Stimulated activated CD8-positive, alpha-beta memory T cell treated with anti-CD3 and anti-CD28 coated beads, Interleukin-4, amount 100 ng/mL, for 4 hours (primary cell): ENCODE measurements at places on chromosomes 2 and 18.

DNA sequence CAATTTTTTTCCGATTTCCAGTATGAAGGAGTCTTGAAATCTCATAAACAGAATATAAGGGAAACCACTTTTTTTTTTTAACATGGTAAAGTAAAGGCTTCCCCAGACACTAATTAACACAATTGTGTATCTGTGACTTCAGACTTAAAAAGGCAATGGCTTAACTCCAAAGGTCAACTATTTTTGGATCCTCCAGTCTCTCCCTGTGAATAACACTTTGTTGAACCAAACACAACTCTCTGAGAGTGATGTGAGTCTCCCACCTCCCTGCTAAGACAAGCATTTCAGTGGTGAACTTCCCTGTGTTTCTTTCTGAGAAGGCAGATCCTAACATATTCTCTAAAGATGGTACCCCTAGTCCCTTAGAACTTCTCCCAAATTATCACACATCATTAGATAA, 219.6 kb upstream of the RBBP8 start:
- DNase-seq: no peak

GRCh38 chr2:67453310-67453709, 56.2 kb downstream of the ETAA1 start:
- no peak for DNase-seq

- DNase-seq: no peak
Measured at GRCh38 chr18:9716780-9717563, 8.9 kb downstream of the RAB31 start.

DNA sequence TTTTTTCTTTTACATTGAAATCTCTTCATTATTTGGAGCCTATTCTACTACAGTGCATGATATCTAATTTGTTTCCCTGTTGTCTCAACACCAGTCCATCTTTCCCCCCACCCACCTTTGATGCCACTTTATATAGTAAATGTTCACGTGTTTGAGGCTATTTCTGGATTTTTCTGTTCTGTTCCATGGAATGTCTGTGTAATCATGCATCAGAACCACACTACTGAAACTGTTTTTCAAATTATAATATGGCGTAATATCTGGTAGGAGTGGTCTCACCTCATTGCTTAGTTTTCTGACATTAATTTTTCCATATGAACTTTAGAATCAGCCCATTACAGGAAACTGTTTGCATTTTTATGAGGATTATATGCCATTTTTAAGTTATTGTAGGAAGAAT, 19.1 kb upstream of the NARS1 start:
- DNase-seq: no peak

- no peak for DNase-seq
Measured at GRCh38 chr2:197124639-197125390, 185.8 kb downstream of the ANKRD44 start.

GRCh38 chr2:20585710-20586594, 64.9 kb downstream of the HS1BP3 start:
- no peak for DNase-seq

- no peak for DNase-seq
Measured at GRCh38 chr2:241179899-241180298, 8.6 kb upstream of the ANO7 start.

DNA sequence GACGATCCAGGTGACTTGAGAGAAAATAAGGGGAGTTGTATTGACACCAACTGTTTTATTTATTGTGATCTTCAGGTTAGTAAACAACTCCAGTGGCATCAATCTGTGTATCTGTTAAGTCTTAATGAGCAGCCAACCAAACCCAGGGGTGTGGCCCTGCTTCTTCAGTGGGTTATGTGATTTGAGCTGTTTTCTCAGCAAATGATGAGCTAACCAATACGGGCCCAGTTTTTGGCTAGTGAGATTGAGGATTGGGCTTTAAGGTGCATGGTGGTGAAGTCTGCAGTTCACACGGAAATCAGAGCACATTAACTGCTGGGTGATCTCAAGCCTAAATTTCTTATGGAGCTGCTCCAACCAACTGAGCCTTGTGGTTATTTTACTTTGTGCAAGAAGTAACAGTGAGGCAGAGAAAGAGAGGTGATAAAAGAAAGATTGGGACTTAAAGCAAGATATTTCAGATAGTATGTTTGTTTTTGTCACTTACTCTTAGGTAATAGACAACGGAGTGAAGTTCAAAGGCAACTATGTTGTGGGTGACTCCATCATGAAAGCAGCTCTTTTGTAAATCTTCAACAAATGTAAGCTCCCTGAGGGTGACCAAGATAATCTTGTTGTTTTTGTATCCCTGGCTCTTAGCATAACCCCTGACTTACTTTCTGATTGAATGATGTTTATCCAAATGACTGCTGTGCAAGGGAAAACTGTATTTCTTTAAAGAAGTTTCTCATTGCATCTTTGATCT, 2.4 kb downstream of the MTCL1 start:
- no peak for DNase-seq

- no peak for DNase-seq
Measured at GRCh38 chr2:218828477-218828778, 3.2 kb downstream of the PRKAG3 start.

GRCh38 chr2:191051825-191052778, 38.1 kb upstream of the STAT1 start:
- no peak for DNase-seq

- no peak for DNase-seq
Measured at GRCh38 chr2:100924122-100924519, 78.0 kb upstream of the RPL31 start.

- DNase-seq: no peak
Measured at GRCh38 chr2:208024091-208024490, 1.2 kb downstream of the PLEKHM3 start.

GRCh38 chr2:195316486-195316885, 340.5 kb upstream of the SLC39A10 start:
- no peak for DNase-seq

- no peak for DNase-seq
Measured at GRCh38 chr2:5673145-5674025, 18.8 kb upstream of the SOX11 start.

DNA sequence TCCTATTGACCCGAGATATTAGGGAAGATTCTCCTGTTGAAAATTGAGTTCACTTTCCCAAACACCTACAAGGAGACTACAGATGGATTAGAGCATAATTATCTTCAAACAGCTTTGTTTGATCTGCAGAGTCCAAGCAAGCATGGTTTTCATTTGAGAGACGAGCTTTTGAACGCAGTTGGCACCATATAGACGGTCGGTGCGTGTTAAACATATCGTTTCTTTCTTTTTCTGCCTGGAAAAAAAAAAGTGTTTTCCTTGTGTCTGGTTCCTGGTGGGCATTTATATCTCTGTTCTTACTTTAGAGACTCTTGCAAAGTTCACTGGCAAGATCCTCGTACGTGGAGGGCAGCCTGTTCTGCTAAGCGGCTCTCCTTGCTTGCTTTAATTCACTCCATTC, 248.9 kb downstream of the TMEM182 start:
- DNase-seq: no peak

- DNase-seq: no peak
Measured at GRCh38 chr2:119550856-119551255, 6.6 kb downstream of the CFAP221 start.

DNA sequence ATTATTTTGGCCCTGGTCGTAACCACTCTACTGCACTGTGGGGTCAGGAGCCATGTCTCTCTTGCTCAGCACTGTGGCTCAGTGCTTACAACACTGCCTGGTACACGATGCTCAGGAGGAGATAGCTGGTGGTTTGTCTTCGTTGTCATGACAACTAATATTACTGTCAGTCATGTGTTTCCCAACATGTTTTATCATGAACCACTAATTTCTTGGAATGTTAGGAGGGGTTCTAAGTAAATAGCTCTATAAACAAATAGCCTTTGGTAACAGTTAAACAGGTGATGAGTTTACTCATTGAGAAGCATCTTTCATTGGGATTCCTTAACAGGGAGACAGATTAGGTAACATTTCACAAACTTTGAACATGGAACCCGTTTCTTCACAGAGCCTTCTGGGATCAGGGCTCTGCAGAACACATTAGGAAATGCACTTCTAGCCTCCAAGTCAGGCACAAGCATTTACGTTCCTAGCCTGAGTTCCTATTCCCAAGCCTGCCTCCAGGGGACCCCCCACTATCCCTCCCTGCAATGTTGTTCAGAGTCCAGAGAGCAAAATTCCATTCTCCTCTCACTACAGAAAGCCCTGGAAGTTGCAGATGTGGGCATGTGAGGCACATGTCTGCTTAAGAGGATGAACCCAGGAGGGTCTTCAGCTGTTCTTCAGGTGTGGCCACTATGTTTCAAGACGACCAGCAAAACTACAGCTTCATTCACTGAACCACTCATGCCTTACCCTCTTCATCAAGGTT, 6.4 kb upstream of the RBM44 start:
- DNase-seq: no peak

- DNase-seq: no peak
Measured at GRCh38 chr2:218722419-218722818, 11.8 kb downstream of the TTLL4 start.

- no peak for DNase-seq
Measured at GRCh38 chr2:64629875-64630274, 23.8 kb downstream of the SERTAD2 start.

DNA sequence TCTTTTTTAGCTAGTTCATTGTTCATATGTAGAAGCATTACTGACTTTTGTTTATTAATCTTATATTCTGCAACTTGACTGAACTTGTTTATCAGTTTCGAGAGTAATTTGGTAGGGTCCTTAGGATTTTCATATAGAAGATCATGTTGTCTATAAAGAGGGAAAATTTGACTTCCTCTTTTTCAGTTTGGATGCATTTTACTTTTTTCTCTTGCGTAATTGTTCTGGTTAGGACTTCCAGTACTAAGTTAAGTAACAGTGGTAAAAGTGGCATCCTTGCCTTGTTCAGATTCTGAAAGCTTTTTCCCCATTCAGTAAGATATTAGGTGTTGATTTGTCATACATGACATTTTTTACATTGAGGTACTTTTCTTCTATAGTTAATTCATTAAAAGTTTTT, 726.0 kb downstream of the KCNJ3 start:
- DNase-seq: no peak

- DNase-seq: no peak
Measured at GRCh38 chr2:128736046-128736688, 417.5 kb upstream of the HS6ST1 start.

DNA sequence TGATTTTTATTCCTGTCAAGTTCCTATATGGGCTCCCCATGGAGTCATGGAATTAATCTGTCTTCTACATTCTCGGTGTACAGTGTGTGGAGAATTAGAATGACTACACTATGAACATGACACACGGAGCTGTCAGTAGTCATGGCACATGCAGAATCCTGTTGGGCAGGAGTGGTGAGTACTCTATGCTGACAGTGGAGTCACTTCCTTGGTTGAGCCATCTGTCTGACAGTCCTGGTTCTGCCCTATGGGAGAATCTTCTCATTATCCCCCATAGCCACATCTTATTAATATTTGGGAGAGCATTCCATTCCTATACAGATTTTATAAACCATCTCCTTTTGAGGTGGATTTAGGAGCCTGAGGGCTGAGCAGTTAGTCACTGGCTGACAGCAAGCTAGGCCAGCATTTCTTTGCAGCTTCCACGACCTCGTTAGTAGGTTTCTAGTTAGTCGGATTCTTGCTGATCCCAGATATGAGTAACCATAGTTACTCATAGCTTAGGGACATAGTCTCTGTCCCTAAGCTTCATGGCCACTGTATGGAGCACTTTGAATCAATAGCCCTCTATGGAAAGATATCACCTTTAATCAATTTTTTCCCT, 90.6 kb downstream of the MDH1 start:
- DNase-seq: no peak

DNA sequence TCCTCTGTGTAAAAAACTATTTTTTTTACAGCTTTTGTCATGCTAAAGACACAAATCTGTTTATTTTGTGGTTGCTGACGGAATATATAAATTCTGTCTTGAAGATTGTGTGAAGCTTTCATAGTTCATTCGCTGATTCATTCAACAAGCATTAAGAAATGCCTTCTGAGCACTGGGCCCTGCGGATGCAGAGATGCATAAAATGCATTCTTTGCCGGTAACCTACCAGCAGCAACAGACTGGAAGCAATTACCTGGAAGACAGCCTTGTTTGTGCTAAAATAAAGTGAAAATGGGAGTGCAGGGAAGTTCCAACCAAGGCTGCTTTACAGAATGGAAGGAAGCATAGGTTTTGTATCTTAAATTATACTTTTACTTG, 119.7 kb downstream of the PMAIP1 start:
- DNase-seq: no peak

DNA sequence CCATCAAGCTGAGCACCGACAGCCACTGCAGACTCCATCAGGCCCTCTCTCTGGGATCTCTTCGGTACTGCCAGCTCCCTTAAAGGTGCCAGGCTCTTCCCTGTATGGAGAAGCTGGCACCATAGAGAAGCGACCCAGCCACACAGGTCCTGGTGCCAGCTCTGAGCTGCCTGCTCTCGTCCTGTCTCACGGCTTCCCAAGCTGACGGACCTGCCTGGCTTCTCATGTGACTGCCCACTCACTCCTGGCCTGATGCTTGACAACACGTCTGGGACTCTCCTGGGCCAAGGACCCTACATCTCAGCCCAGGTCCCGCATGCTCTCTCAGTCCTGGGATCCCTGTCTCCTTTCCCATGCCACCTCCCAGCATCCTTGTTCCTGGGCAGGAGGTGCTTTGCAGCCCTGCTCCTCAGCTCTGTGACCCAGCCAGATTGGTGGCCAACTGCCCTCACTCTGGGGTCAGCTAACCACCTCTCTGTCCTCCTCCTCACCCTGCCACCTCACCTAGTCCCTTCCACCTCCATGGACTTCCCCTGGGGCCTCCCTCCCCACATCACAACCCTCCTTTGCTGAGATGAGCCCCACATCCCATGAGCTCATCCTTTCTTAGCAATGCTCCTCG, 12.5 kb upstream of the ATOH8 start:
- no peak for DNase-seq

DNA sequence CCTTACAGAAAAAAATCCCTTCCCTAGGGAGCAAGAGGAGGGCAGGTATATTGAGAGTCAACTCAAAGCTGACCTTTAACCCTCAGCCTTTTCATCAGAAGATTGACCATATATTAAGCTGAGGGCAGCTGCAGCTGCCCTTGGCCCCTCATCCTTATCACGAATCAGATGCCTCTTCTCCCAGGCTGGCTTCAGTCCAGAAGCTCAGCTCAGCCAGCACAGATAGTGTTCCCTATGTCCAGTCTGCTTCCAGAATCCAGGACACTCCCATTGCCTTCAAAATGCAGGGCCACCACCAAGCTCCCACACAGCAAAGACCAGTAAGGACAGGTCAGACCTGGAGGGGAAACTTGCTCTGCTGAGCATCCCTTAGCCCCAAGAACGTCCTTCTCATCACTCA, 146.1 kb downstream of the BCL11A start:
- no peak for DNase-seq

DNA sequence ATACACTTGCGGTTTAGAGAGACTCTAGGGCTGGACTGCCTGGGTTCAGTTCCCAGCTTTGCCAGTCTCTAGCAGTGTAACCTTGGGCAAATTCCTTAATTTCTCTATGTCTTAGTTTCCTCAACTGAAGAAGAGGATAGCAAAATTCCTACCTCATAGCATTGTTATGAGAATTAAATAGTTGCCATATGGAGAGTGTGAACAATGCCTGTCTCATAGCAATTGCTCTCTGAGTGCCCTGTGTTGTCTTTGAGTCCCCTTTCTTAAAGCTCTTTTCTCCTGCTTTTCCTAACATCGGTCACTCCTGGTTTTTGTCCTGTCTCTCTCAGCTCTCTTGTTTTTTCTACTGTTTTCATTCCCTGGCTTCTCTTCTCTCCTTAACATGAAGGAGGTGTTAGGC, 116.8 kb upstream of the ALPP start:
- DNase-seq: no peak

- DNase-seq: no peak
Measured at GRCh38 chr2:128451084-128452023, 132.7 kb upstream of the HS6ST1 start.

GRCh38 chr2:224004105-224004695, 34.9 kb downstream of the SERPINE2 start:
- no peak for DNase-seq

GRCh38 chr2:191634791-191635190, 43.1 kb upstream of the NABP1 start:
- no peak for DNase-seq
